Bronchial smooth muscle cell (primary cell): ENCODE measurements at places on chromosomes 5 and 9. TPM values are rescaled to one million over a fixed set of nuclear protein-coding genes. Genes with fewer than 3 reads are reported as not detected.

PLEKHG4B gene
- total RNA-seq, result under 0.01 TPM in 2 replicates

NR2F1-AS1 gene
- 35.8 and 43.1 TPM in 2 replicates for total RNA-seq

SLC6A18 gene
- total RNA-seq, result not detected in 2 replicates

NR4A3 gene
- 0.32 and 0.43 TPM in 2 replicates for total RNA-seq

C5orf52 gene
- not detected in 2 replicates for total RNA-seq

FOXD4L4 gene
- 0.17 and 0.32 TPM in 2 replicates for total RNA-seq

GRM6 gene
- total RNA-seq, result under 0.01 TPM in 2 replicates

AMBP gene
- 0.16 and 0.86 TPM in 2 replicates for total RNA-seq

CENPH gene
- 2.1 and 9.9 TPM in 2 replicates for total RNA-seq

SLC22A5 gene
- total RNA-seq, result 5.9 and 6.0 TPM in 2 replicates

COL27A1 gene
- 2.0 and 3.5 TPM in 2 replicates for total RNA-seq

LHX3 gene
- total RNA-seq, result not detected in 2 replicates

GPR151 gene
- total RNA-seq, result not detected in 2 replicates

SNCB gene
- total RNA-seq, result 0.09 and 0.32 TPM in 2 replicates

TRIM36 gene
- total RNA-seq, result 0.09 and 0.32 TPM in 2 replicates

MACROH2A1 gene
- 94.8 and 123 TPM in 2 replicates for total RNA-seq

CCDC171 gene
- 4.4 and 5.7 TPM in 2 replicates for total RNA-seq

TMOD1 gene
- 0.16 and 0.17 TPM in 2 replicates for total RNA-seq

CDC20B gene
- 0.09 TPM in 1 of 2 replicates, not detected in the other for total RNA-seq

PCDHGA8 gene
- 3.5 and 4.4 TPM in 2 replicates for total RNA-seq

ADAMTS13 gene
- 2.5 and 3.3 TPM in 2 replicates for total RNA-seq

LURAP1L gene
- 54.4 and 62.1 TPM in 2 replicates for total RNA-seq

IL13 gene
- total RNA-seq, result 0.16 TPM in 1 of 2 replicates, not detected in the other

LHX6 gene
- total RNA-seq, result not detected in 2 replicates

DOK3 gene
- total RNA-seq, result 1.1 TPM in 2 replicates

C5orf58 gene
- not detected in 2 replicates for total RNA-seq

PCDHB10 gene
- total RNA-seq, result 0.47 and 1.4 TPM in 2 replicates

STK32A gene
- total RNA-seq, result 0.09 and 0.32 TPM in 2 replicates

SYK gene
- total RNA-seq, result under 0.01 TPM in 1 of 2 replicates, not detected in the other

FBN2 gene
- 6.4 and 14.7 TPM in 2 replicates for total RNA-seq

ZBTB43 gene
- total RNA-seq, result 18.3 and 19.9 TPM in 2 replicates

CBY3 gene
- 0.16 TPM in 1 of 2 replicates, not detected in the other for total RNA-seq

SLCO6A1 gene
- not detected in 2 replicates for total RNA-seq

TAF11L2 gene
- not detected in 2 replicates for total RNA-seq

OR2S2 gene
- not detected in 2 replicates for total RNA-seq

CCDC192 gene
- not detected in 2 replicates for total RNA-seq

OXCT1 gene
- total RNA-seq, result 29.4 and 49.5 TPM in 2 replicates
